Glomerular endothelial cell (primary cell): ENCODE measurements at places on chromosomes 5 and 9.

DNA sequence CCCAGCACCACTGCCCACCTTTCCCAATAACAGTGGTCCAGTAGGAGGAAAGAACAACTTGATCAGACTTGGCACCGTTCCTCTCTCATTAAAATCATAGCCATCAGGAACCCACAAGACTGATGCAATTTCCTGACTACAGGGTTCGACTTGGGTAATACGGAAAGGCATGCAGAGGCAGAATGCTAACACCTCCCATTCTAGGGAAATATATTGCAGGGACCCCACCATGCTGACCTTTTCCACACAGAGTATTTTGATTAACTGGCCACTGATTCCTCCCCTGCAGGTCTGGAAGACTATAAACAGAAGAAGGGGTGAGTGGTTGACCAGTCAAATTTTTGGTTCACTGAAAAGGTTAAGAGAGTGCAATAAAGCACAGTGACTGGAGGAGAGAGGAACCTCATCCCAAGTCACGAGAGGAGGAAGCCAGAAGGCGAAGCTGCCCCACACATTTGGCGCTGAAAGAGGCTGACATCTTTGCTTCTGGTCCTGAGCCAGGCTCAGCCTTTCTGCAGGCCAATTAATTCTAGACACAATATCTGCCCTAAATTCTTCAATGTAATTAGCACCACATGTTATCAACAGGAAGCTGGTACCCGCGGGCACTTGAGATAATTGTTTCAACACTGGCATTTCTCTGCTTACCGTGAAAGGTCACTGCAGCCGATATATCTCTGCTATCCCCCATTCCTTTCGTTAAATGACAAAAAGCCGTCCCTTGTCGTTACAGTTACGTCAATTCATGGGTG is 64.7 kb upstream of the SPOCK1 start:
- no peak for DNase-seq

DNA sequence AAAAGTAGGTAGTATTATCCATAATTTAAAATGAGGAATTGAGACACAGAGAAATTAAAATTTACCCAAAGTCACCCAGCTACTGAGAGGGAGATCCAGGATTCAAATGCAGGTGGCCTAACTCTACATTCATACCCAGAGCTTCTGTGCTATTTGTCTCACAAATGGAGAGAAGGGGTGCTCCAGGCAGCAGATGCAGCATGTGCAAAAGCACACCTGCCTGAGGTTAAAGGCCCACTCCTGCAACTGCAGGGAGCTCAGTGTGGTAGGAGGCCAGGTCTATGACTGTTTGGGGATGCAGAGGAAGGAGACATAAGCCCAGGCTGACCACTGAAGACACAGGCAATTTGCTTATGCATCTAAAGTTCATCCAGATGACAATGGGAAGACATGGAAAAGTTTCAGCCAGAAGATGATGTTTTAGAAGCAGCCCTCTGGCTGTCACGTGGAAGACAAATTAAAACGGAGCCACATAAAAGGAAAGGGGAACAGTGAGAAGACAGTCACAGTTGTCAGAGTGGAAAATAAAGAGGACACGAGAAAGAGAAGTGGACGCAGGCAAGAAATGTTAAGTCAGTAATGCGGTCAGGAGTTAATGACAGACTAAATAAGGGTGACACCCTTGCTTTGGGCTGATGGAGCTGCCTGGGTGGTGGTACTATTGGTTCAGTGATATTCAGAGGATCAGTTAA is 214.7 kb downstream of the EBF1 start:
- no peak for DNase-seq

DNA sequence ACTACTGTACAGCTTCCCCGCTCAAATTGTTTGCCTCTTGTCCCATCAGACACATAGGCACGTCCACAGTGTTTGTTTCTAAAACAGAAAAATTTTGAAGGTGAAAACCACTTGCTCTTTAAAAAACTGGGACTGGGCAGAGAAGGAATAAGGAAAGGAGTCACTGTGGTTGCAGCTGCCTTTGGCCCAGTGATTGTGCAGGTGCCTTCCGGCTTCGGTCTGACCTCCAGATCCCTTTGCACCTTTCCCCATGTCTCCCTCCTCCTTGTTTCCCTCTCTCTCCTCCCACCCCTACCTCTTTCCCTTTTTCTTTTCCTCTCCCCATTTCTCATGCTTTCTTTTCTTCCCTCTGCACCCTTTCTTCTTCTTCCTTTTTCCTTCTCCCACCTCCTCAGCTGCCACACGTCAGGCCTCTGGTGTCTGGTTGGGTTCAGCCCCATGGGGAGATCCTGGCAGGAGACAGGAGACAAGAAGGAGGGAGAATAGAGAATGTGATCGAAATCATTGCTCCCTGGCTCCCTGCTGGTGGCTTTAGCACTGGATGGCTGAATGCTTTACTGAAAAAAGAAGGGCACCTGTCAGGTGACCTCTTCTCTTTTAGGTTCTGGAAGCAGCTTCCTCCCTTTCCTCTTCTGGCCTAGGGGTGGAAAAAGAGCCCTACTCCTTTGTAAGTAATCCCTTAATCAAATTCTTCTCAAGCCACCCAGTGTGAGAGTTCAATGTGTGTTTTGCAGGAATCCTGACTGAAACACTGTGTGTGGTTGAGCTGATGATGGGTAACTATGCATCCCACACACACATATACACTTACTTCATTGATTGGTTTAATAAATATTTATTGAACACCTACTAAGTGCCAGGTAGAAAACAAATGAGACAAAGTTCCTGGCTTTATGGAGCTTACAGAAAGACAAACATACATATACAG is 267.3 kb downstream of the MAST4 start:
- no peak for DNase-seq

- no peak for DNase-seq
Observed at GRCh38 chr9:128143525-128144238, 5.6 kb upstream of the LCN2 start.

GRCh38 chr5:107982703-107983425 is 312.1 kb upstream of the EFNA5 start:
- DNase-seq = no peak

GRCh38 chr9:88826771-88827181 is 164.5 kb upstream of the S1PR3 start:
- DNase-seq = no peak

DNA sequence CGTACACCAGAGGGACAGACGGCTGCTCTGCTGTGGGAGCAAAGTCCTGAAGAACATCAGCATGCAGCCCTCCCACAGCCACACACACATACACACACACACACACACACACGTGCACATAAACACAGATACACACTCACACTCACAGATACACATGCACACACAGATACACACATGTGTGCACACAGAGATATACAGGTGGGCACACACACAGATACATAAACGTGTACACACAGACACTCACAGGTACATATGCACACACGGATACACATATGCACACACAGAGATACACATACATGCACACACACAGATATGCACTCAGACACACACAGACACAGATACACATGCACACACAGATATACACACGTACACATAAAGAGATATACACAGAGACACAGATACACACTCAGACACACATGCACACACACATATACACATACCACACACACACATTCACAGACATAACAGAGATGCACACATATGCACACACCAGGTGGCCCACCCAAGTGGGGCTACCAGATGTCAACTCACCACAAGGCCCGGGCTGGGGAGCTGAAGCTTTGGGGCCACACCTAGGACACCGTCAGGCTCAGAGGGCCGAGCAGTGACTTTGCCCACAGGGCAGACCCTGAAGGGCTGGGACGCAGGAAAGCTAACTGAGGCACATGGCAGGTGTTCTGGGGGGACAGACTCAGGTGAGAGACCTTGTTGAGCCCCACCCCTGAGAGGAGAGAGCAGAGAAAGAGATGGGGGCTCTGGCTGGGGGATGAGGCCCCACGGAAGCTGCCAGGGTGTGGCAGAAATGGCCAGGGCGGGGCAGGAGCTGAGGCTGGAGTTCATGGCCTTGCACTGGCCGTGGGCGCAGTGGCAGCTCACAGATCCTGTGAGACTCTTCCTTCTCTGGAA is 148.6 kb upstream of the PPP1R26 start:
- no peak for DNase-seq

GRCh38 chr9:8589476-8589875 is 789.9 kb upstream of the DMAC1 start:
- no peak for DNase-seq

GRCh38 chr5:38641003-38641402 is 84.6 kb upstream of the LIFR start:
- DNase-seq = no peak

- no peak for DNase-seq
Observed at GRCh38 chr5:95822542-95823181, at the start of gene GLRX. Gene GLRX, minus strand, starts transcription at chr5:95822726. Its CDS starts 64 bp downstream, at chr5:95822662.

DNA sequence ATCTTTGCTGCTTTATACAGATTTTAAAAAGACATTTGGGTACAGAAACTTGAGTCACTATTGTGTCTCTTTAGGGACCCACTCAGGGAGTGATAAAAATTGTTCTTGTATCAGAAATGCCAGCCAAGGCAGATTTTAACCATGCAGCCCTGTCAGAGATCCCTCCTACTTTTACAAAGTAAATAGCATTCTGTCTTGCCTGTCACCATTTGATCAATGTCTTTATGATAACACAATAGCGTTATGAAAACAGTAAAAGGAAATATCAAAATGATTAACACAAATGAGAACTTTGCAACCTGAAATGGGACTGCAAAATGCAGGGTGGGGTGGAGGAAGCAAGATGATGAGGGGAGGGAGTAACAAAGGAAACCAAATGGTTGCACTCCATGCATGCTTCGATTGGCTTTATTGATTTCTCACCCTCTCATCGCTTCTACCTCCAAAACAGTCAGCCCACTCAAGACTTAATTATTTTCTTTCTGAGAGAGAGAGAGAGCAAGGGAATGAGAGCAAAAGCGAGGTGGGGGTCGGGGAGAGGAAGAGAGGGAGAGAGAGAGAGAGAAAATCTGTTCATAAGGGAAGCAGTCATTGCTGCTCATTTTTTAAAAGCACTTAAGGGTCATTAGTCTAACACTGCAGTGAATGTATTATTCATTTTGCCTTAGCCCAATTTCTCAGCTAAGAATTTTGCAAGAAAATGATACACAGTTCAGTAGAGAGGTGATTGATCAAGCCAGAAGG is 576.5 kb downstream of the CSNK1G3 start:
- DNase-seq = no peak

DNA sequence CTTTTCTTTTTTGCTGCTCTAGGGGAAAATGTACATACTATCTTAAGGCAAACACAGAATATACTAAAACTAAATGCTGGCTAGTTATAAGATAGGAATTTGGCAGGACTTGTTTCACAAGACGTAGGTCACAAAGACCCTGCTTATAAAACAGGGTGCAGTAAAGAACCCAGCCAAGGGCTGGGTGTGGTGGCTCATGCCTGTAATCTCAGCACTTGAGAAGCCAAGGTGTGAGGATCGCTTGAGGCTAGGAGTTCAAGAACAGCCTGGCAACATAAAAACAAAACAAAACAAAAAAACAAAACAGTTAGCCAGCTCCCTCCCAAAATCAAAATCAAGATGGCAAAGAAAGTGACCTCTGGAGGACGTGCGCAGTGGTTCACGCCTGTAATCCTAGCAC is 49.5 kb upstream of the DENND4C start:
- no peak for DNase-seq

DNA sequence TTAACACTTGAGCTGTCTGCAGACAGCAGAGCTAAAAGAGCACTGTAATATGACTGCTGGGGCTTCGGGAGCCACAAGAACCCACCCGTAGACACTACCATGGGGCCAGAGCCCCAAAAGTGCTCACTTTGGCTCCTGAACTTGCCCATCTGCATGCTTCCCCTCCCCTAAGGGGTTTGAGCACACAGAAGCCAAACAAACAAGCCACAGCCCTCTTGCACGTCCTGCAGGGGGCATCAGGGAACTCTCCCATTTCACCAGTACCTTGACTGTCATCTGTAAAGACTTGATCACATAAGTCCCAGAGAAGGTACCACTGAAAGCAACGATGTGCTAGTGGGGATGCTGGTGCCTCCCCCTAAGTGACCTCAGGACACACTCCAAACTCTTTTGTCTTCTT is 681.8 kb downstream of the SEMA5A start:
- no peak for DNase-seq

DNA sequence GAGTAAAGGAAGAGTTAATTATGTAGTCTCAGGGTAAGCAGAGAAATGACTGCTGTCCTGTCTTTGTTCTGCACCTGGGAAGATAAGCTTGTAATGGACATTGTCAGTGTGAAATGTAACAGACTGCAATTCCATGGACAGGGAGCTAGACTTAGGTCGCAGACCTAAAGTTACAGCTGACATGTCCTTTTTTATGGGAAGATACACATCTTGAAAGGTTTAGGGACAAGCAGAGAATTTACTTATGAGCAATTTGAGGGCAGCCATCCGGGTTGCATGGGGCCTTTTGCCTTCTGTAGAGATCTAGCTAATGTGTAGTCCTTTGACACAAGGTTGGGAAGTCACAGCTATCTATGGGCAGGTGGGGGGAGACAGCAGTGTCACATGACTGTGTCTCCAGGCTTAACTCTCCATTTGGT is 85.7 kb downstream of the SERINC5 start:
- DNase-seq = no peak

DNA sequence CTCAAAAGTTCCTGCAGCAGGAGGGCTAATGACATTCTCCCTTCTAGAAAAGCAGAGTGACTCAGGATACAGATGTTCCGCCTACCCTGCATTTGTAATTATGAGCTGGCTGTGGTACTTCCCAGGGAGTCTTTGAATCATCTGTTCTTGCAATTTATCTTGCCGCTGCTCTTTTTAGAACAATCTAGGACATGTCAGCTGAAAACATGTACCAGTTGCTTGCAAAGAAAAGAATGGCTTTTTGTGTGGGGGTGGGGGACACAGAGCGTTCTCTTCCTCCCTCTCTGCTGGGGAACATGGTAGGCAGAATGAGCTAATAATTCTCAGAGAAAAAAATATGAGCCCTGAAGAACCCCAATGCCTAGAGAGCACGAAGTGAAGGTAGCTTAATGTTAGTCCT is 51.7 kb upstream of the TUT7 start:
- no peak for DNase-seq

DNA sequence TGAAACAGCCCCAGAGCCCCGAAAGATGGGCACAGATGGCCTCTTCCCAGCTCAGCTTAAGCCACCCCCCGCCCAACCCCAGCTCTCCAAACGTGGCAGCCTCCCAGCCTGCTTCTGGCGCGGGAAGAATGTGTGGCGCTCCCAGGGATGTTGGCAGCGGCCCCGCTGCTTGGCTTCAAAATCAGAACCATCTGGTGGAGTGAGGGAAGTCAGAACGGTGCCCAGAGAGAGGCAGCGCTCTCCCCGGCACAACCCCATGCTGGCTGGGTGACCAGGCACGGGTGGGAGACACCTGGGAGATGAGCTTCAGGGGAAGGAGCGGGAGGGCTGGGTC is 72.7 kb upstream of the ORM1 start:
- DNase-seq = no peak

- no peak for DNase-seq
Observed at GRCh38 chr5:11547730-11548129, 356.5 kb downstream of the CTNND2 start.

DNA sequence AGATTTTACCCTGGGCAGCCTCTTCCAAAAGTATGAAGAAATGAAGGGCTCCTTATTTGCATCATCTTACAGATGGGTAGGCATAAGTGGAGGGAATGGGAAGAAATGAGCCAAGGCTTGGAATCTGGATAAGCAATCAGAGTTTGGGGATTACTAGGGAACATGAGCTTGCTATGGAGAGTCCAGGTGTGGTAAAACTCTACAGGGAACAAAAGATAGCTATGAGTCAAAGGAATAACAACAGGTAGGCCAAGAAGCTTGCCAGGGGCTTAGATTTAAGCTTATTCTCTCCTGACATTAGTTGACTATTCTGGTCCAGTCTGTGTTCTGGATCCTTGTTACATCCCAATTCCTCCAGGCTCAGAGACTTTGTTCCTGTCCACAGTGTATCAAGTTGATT is 16.4 kb downstream of the RFK start:
- DNase-seq = no peak

- no peak for DNase-seq
Observed at GRCh38 chr5:14821100-14821845, 50.3 kb downstream of the ANKH start.

GRCh38 chr5:158224253-158224652 is 365.3 kb upstream of the CLINT1 start:
- DNase-seq = no peak
